ENCODE measurements at places on chromosomes 3 and 15.

DNA sequence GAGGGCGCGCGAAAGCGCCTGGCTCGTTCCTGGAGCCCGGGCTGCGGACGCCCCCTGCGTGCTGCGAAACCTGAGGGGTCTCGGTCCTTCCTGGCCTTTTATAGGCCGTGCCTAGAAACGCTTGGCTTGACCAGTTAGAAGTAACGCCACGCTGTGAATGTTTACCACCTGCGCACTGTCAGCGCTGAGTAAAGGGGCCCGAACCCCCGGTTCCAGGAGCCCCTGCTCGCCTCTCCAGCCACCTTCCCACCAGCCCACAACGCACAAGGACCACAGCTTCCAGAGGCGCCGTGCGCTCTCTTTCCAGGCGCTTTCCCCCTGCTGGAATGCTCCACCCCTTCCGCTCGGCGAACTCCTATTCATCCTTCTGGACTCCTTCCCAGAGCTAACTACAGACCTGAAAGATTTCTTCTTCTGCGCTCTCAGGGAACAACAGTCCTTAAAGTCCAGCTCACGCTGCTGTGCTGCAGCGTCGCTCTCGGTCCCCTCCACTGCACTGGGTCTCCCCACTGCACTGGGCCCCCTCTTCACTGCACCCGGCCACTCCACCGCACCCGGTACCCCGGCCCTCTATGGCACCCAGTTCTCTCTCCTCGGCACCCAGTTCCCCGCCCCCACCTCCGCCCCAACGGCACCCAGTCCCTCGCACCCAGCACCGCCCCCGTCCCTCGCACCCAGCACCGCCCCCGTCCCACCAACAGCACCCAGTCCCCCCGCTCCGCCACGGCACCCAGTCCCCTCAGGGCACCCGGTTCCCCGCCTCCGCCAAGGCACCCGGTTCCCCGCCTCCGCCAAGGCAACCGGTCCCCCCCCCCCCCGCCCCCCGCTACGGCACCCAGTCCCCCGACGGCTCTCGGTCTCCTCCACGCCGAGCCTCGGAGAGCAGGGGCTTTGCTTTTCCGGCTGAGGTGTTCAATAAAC lies 69.8 kb downstream of the SQOR start:
- DNase-seq = no peak

- DNase-seq = no peak
Observed at GRCh38 chr3:107632576-107632975, 109.8 kb downstream of the BBX start.

- DNase-seq = no peak
Observed at GRCh38 chr3:107001635-107002034, 375.6 kb upstream of the CCDC54 start.

- no peak for DNase-seq
Observed at GRCh38 chr3:186284661-186285060, 77.4 kb downstream of the DGKG start.

DNA sequence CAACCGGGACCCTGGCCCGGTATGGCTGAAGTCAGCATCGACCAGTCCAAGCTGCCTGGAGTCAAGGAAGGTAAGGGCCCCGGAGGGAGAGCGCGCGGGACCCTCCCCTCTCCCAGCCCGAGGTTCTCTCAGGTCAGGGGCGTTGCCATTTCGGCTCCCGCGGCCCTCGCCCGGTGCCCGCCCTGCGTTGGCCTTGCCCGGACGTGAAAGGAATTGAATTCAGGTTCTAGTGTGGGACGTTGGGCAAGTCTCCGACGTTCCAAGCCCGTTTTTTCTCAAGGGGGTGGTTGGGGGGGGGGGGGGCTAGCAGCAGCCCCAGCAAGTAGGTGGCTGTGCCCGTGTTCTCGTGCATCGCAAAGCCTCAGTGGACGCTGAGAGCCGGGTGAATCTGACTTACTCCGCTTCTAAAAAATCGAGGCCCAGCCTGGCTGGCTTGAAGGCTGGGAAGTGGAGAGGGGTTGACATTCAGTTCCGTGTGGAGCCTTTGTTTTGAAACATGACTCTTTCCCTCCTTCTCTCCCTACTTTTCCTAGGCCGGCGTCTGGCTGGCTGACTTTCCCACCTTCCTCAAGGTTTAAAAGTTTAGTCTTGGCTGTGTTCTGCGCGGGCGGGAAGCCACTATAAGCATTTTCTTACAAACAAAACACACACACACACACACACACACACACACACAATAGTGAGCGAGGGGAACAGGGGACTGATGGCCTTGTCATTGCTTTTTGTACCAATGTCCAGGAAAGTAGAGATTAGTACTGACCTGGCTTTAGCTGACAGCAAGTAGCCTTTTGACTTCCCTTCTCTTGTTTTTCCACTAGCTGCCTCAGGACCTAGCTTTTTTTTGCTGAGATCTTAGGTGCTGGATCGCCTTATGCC lies at the start of gene UTS2B:
Gene UTS2B (minus strand): TSS at position 873 of the 876 bp plus-strand sequence. CDS start 48,337 bp downstream, outside the sequence.
- no peak for DNase-seq

DNA sequence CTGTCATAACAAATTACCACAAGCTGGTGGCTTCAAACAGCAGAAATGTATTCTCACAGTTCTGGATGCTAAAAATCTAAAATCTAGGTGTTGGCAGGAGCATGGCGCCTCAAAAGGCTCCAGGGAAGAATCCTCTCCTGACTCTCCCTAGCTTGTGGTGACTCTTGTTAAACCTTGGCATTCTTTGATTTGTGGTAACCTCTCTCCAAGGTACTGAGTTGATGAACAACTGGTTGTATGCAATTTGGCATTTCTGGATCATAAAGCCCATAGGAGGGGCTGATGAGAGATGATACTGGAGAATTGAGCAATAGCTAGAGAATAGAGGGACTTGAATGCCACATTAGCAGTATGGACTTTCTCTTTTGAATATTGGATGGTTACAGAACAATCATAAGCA lies 821.8 kb downstream of the TBL1XR1 start:
- DNase-seq = no peak

DNA sequence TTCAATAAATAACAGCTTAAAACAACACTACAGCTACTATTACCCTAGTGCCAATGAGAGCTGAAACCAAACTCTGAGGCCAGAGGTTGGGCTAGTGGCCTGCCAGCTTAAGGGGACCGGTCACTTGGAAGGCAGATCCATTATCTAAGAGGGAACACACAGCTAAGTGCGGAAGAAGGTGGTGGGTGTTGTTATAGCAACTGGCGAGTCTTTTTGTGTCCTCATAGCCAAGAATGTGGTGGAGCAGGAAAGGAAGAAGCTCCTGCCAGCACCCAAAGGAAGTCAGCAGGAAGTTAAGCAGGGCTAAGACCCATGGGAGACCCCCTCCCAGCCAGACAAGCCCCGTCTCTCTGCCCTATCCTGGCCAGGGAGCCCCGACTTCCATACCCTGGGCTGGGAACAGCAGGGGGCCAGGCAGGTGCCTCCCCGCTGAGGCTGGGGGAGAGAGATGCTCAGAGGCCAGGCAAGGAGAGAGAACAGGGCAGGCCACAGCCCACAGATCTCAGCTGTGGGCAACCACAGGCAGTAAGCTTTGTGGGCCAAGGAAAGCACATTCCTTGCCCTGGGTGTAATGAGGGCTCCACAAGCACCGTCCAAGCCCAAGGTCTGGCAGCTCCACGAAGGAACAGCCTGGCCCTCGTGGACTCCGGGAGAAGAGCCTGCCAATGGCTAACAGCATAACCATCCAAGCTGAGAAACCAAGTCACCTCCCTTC lies 34.0 kb upstream of the HRH1 start:
- no peak for DNase-seq

DNA sequence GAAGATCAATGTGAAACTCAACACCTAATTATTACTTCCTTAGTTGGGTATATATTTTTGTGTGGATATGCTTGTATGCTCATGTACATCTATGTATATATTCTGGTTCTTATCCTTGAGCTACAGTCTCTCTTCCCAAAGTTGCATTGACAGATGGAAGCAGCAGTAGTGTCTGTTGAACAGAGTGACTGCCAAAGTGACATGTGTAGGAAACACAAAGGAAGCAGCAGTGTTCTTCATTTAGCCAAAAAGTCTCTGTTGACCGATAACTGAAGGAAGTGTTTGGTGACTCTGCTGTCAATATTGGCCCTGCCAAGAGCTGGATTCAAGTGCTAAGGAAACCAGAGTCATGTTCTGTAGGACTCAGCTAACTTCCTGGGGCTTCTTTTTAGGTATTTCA lies 123.8 kb downstream of the C3orf70 start:
- DNase-seq = no peak

GRCh38 chr15:89754361-89755154 lies 3.5 kb upstream of the MESP1 start:
- no peak for DNase-seq

DNA sequence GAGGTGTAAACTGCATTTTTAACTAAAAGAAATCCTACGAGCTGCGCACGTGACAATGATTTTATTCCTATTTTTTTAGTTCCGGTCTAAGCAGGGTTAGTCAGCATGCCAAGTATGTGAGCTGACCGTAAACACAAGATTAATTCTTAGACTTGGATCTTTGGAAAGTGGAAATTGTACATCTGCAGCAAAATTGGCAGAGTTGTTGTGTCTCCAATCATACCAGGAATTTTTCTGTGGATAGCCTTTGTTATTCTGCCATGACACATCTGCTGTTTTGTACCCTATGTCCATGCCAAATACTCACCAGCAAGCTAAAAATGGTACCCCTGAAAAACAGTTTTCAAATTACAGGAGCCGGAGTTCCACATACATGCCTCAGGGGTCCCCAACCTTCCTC lies 562.5 kb downstream of the UNC13C start:
- DNase-seq = no peak

DNA sequence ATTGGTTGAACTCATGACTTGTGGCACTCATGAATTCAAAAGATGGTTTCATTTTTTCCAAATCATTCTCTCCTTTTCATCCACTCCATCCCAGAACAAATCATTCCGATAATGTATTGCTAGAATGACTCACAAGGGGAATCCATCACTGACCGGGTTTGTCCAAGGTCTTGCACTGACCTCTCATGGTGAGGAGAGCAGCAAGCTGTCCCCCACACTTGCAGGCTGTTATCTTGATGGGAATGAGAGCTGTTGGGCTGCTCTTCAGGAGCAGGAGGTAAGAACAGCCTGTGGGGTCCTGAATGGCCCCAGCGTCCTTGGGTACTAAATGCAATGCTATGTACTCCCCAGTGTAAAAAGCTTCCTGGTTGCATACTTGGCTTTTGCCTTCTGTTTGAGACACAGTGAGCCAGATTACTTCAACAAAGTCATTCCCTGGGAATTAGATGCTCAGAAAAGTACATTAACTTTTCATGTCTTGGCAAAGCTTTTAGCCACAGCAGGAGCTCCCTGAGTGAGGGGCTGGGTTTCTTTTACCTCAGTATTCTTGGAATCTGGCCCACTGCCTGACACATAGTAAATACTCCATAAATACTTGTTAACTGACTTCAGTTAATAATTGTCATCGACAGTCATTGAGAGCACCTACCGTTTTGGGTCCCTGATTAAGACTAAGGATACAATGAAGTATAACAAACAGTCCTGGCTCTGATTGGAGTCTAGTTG lies 24.1 kb downstream of the CCNL1 start:
- no peak for DNase-seq

DNA sequence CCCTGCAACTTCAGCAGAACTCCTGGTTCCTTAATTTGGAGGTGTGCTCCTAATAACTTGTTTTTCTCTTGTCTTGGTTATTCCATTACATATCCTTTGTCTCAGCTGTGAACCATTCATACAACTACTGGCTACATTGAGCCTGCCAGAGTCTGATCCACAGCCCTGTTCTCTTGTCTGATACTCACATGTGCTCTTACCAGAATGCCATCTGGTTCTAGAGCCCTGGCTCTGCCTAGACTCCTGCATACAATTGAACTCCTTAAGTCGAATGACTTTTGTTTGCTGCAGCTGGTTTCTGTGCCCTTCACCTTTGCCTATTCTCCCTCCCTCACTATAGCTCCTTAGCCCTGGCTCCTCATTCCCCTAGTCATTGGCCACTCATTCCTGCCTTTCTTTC lies 85.5 kb downstream of the LRRC28 start:
- no peak for DNase-seq

- DNase-seq = no peak
Observed at GRCh38 chr15:100385300-100386050, 43.7 kb upstream of the ADAMTS17 start.

GRCh38 chr3:188947401-188948280 lies 224.1 kb upstream of the TPRG1 start:
- DNase-seq = peak; percentile 61

DNA sequence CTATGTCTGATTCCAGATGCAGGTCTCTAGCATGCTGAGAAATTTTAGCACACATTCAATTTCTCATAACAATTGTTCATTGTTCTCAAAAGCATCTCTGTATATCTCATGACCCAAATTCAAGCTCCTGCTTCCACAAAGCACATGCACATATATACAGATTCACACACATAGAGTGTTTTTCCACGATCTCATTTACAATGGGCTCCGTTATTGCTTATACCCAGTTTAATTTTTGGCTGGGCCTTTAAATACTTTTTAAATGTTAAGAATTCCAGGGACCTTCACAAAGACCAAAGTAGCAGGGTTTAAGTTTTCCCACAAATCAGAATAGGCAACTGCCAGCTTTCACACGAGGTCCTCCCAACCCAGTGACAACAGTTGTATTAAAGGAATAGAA lies 333.5 kb upstream of the SEMA6D start:
- DNase-seq = no peak

GRCh38 chr3:130737622-130738021 lies 9.0 kb downstream of the PIK3R4 start:
- no peak for DNase-seq

DNA sequence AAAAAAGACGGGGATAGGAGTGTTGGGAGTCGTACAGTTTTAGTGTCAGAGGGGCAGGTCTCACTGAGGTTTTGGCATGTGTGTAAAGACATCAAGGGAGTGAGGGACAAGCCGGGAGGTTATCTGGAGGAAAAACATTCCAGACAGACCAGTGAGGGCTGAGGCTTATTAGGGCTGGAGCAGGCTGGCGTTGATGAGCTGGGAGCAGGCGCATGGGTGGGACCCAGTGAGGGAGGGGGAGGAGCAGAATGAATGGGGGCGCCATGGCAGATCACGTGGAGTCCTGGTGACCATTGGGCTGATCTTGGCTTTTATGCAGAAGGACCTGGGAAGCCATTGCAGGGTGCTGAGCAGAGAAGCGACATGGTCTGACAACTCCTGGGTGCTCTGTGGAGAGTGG lies 180.2 kb downstream of the SLCO3A1 start:
- no peak for DNase-seq

DNA sequence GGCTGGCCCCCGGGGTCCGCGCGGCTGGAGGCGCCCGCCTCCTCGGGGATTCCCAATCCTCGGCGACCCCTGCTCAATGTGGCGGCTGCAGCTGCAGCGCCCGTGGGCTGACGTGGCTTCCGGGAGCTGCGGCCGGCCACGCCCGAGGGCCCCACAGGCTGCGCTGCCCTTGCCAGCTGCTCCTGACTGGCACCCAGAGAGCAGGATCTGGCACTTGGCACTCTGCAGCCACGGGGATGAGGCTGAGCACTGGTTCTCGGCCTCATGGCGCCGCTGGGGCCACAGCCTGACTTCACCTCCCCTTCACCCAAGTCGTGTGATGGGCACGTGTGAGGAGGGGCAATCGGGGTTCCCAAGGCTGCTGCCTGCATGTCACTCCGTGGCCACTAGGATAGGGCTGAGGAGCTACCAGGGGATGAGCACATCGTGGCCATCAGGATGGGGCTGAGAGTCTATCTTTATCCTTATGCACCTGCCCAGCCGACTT lies 267.8 kb upstream of the FRG2C start:
- no peak for DNase-seq

- no peak for DNase-seq
Observed at GRCh38 chr3:27357665-27358258, 11.4 kb downstream of the NEK10 start.

Data from AG09309 (cell line).